ENCODE measurements at places on chromosomes 2 and 18. TPM values are rescaled to one million over a fixed set of nuclear protein-coding genes. Genes with fewer than 3 reads are reported as not detected.

GRCh38 chr18:74595431-74595830 lies 2.2 kb upstream of the ZNF407 start:
- no peaks in the 10 kb centered on the region for H3K36me3 ChIP-seq
- H3K4me3 ChIP-seq: no peak overlapping the region
- H3K4me1 ChIP-seq: peaks cover 20% of the 10 kb centered on the region
- H3K27ac ChIP-seq: no peak overlapping the region
- H3K27me3 ChIP-seq: no peaks in the 10 kb centered on the region

- H3K4me1 ChIP-seq: peaks cover 2% of the 10 kb centered on the region
- H3K36me3 ChIP-seq: no peaks in the 10 kb centered on the region
- H3K27me3 ChIP-seq: peaks cover 5% of the 10 kb centered on the region
Observed at GRCh38 chr18:23645568-23646175, 17.0 kb downstream of the ANKRD29 start.

PIEZO2 gene
- total RNA-seq: 46.7 TPM

GRCh38 chr2:99181624-99182000 lies 628 bp downstream of the MRPL30 start:
- no peaks in the 10 kb centered on the region for H3K27me3 ChIP-seq
- H3K4me3 ChIP-seq: peak overlapping the region; percentile 85
- H3K27ac ChIP-seq: peak overlapping the region; percentile 84
- no peak for DNase-seq

GRCh38 chr18:8041526-8042111 lies 474.5 kb downstream of the PTPRM start:
- H3K27me3 ChIP-seq: no peaks in the 10 kb centered on the region
- peaks cover 4% of the 10 kb centered on the region for H3K4me1 ChIP-seq
- no peak for DNase-seq
- no peak overlapping the region for H3K27ac ChIP-seq
- no peak overlapping the region for H3K4me3 ChIP-seq

SPR gene
- 17.0 TPM for total RNA-seq

GRCh38 chr2:44962176-44962695 lies 20.7 kb downstream of the SIX3 start:
- no peak for DNase-seq
- no peaks in the 10 kb centered on the region for H3K27me3 ChIP-seq
- H3K4me3 ChIP-seq: no peak overlapping the region
- H3K36me3 ChIP-seq: no peaks in the 10 kb centered on the region
- H3K4me1 ChIP-seq: peaks cover 12% of the 10 kb centered on the region
- no peak overlapping the region for H3K27ac ChIP-seq

IL37 gene
- not detected for total RNA-seq

DNA sequence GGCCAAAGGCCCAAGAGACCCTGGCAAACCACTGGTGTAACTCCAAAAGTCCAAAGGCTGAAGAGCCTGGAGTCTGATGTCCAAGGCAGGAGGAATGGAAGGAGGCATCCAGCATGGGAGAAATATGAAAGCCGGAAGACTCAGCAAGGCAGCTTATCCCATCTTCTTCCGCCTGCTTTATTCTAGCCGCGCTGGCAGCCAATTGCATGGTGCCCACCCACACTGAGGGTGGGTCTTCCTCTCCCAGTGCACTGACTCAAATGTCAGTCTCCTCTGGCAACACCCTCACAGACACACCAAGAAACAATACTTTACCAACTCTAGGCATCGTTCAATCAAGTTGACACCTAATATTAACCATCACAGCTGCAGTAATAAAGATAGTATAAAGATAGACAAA lies 34.1 kb downstream of the MAPK4 start:
- DNase-seq: no peak
- no peaks in the 10 kb centered on the region for H3K4me1 ChIP-seq
- H3K4me3 ChIP-seq: no peak overlapping the region
- no peak overlapping the region for H3K27ac ChIP-seq
- no peaks in the 10 kb centered on the region for H3K36me3 ChIP-seq

FOXI3 gene
- not detected for total RNA-seq

GRCh38 chr2:77013953-77014352 lies 508.2 kb downstream of the LRRTM4 start:
- no peaks in the 10 kb centered on the region for H3K4me1 ChIP-seq
- H3K4me3 ChIP-seq: no peak overlapping the region
- no peak overlapping the region for H3K27ac ChIP-seq
- H3K27me3 ChIP-seq: no peaks in the 10 kb centered on the region
- H3K36me3 ChIP-seq: no peaks in the 10 kb centered on the region

Measured in osteoblast (primary cell).